ENCODE measurements at places on chromosomes 3 and 15.

GRCh38 chr3:61750766-61751165, 189.4 kb downstream of the PTPRG start:
- DNase-seq = no peak

DNA sequence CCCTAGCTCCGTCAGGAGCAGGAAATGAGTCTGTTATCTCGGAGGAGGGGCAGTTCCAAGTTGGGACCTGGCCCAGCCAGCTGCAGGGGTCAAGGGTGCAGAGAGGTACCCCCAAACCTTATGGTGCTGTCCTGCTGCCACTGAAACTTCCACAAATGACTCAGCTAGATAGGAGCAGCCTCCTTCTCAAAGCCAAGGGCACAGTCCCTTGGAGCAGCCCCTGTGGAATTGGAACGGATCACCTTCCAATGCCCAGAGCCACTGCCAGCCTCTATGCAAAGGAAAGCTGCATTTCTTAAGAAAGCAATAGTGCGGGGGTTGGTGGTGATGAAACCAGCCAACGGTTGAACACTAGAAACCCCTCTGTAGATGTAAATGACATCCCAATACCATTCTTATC, 19.6 kb upstream of the LRRK1 start:
- DNase-seq = no peak

DNA sequence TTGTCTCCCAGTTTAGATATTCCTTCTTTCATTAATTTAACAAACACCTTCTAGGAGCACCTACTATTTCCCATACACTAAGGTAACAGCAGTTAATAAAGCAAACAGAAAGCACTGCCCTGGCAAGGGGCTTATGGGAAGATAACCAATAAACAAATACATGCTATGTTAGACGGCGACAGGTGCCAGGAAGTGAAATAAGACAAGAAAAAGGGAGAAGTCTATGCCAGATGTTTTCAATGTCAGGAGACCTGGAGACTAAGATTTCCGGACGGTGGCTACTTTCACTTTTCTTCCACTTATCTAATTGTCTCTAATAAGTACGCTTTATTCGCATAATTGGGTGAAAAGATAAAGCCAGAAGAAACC, 32.5 kb upstream of the ZNF445 start:
- no peak for DNase-seq

GRCh38 chr3:175585898-175586297, 726.8 kb downstream of the NAALADL2 start:
- DNase-seq = no peak

GRCh38 chr3:71243229-71243628, 340.3 kb downstream of the FOXP1 start:
- no peak for DNase-seq

DNA sequence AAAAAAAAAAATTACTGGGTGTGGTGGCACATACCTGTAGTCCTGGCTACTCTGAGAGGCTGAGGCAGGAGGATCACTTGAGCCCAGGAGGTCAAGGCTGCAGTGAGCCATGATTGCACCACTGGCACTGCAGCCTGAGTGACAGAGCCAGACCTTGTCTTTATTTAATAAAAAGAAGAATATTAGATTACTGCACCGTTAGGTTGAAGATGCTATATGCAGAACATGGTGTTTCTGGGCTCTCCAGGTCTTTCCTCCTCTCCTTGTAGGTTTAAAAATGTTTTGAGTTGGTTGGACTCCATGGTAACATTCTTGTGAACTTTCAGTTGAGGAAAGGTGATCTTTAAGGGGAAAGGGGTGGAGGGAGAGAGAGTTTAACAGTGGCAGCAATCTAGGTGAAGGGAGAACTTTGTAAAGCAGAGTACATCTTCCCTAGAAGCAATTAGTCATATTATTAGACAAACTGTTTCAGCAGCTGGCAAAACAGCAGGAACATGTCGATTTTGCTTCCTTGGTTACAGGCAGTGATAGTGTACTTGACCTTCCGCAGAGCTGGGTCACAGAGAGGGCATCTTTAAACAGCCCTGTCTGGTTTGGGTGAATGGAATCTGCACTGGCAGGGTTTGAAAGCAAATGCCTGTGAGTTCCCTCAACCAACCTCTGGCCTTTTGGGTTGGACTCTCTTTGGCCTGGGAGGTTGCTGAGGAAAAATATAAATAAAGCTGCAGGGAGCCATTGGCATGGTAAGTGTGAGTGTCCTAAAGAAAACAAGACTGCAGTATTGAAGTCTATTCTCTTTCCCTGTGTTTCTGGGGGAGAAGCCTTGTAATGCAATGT, 42.8 kb downstream of the NR2C2 start:
- no peak for DNase-seq

DNA sequence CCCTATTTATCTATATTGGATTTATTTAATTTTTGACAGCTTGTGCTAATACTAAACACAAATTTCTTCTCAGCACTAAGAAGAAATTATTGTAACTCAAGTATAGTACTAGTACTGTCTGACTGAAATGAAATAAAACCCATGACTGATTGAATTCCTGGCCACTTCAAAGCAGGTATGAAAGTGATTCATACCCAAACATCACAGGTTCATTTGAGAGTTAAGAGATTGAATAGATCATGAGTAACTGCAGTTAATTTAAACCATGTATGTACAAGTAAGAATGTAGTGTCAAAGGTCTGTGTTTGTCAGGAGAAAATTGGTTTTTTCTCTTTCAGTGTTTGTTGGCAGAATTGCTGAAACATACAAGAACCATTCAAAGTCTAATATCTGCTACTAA, 332.0 kb upstream of the GRM7 start:
- DNase-seq = no peak

DNA sequence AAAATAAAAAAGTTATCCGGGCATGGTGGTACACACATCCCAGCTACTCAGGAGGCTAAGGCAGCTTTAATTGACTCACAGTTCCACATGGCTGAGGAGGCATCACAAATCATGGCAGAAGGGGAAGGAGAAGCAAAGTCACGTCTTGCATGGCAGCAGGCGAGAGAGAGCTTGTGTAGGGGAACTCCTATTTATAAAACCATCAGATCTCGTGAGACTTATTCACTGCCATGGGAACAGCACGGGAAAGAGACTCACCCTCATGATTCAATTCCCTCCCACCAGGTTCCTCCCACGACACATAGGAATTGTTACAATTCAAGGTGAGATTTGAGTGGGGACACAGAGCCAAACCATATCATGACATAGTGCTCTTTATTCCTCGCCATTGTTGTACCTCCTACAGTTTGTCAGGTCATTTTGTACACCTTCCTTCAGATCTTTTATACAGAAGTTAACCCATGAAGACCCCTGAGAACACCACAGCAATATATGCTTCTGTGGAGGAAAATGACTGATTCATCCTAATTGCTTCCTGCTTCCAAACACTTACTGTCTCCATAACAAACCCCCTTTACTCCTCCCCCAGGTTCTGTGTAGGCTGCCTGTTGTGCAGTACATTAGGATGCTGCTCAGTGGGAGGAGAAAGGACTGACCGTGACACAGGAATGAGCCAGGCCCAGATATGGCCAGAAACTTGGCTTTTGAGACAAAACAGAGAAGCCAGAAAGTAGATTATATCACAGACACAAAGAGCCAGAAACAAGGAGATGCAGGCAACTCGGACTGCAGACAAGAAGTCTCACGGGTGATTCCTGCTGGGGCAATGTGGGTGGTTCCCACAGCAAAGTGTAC, 67.9 kb upstream of the HEG1 start:
- DNase-seq = no peak

DNA sequence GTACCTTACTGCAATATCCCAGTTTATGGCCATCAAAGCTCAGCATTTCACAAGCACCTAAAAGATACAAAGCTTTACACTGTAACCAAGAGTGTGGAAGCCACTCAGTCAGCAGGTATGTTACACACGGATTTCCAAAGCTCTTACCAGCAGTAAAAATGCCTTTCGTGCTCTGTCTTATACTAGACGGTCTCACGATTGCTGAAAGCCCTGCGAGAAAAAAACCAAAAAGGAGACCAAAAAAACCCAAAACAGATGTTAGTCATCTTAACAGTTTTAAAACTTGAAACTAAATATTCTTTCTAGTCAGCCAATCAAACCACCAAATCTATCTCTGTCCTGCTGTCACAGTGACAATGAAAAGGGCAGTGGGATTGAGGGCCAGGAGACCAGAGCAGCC, 39.0 kb downstream of the TAMM41 start:
- DNase-seq = no peak

DNA sequence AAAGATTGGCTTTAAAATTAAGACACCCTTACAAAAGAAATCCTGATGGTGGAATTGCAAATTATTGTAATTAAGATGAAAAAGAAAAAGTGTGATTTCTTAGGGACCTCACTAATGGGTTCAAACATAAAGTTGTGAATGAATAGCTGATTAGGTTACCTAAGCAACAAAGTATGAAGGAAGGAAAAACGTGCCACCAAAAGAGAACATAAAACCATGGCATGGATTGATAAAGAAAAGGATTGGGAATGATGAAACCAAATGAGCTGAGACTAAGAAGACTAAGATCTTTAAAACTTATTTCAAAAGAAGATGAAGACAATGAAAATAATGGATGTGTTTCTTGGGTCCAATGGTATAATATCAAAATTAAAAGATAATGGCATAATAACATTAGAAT, 32.2 kb upstream of the GUCA1C start:
- no peak for DNase-seq

GRCh38 chr3:181572432-181572831, 139.3 kb upstream of the SOX2 start:
- DNase-seq = no peak

DNA sequence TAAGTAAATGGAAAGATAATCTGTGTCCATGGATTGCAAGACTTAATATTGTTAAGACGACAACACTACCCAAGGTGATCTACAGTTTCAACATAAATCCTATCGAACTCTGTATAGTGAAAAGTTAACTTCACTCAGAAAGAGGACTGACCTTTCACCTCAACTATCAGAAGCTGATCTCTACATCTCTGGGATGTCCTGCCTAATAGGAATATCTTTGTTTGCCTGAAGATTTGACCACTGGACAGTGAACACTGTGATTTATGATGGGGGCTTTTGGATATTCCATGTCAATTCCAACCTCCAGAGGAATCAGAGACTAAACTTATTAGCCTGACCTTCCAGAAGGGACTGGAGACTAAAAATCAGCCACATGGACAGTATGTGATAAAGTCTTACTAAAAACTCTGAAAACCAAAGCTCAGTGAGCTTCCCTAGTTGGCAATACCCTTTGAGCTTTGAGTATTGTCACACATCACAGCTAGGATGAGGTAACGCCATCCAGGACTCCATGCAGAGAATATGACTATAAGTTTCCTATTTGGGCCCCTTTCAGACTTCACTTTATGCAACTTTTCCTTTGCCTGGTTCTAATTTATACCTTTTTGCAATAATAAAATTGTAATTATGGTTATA, 164.9 kb upstream of the SETMAR start:
- DNase-seq = no peak

DNA sequence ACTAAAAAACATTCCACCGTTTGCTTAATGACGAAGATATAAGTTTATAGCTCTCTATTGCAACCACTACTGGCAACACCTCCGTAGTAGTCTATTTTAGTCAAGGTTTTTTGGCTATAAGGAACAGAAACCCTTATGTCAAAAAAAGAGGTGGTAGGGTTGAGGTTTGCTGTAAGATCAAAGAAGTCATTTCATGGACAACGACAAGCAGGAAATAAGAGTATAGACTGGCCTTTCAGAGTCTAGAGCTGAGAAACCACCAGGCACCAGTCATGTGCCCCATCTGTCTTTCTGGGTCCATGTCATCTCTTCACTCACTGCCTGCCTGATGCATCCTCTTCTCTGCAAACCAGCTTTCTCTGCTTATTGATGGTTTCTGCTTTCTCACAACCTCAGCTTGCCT, 42.7 kb downstream of the THBS1 start:
- no peak for DNase-seq
